HFFc6 (cell line): ENCODE measurements at places on chromosomes 3 and 15.

DNA sequence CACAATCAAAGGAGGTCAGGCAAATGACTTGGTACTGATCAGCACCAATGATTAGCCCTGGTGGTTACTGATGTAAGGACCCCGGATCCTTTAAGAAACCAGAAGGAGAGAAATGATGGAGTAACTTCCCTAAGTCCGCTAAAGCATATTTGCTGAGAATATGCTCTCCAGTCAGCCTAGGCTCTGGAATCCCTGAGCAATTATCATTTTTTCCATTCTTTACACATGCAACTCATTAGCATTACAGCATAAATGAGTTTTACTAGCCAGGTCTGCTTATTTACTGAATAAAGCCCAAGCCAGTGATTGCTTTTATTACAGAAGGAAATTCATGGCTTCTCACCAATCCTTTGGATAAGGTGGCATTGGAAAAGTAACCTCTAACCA, 139.2 kb upstream of the WNT5A start:
- no peak overlapping the region for H3K27ac ChIP-seq
- H3K4me1 ChIP-seq: peaks cover 42% of the 10 kb centered on the region
- H3K4me3 ChIP-seq: no peak overlapping the region
- no peaks in the 10 kb centered on the region for H3K36me3 ChIP-seq
- H3K27me3 ChIP-seq: no peaks in the 10 kb centered on the region; the same call in 1 of the 2 replicates

DNA sequence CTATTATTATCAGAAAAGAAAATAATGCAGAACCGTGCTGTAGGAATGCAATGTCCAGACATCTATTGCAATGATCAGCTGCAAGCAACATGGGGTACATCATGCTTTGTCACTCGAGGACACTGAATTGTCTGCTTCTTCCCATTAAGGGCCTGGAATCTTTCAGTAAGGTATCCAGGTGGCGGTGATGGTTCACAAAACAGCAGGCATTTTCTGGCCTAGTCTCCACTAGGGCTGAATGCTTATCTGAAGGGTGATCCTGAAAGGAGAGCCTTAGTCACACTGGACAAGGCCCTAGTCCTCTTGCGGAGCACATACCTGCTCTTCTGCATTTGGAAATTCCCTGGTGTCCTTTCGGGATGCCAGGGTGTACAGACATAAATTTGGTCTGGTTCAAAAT, 21.2 kb downstream of the ITPR1 start:
- H3K36me3 ChIP-seq: no peaks in the 10 kb centered on the region
- DNase-seq: no peak
- H3K4me3 ChIP-seq: no peak overlapping the region
- no peak overlapping the region for H3K27ac ChIP-seq
- H3K4me1 ChIP-seq: no peaks in the 10 kb centered on the region

DNA sequence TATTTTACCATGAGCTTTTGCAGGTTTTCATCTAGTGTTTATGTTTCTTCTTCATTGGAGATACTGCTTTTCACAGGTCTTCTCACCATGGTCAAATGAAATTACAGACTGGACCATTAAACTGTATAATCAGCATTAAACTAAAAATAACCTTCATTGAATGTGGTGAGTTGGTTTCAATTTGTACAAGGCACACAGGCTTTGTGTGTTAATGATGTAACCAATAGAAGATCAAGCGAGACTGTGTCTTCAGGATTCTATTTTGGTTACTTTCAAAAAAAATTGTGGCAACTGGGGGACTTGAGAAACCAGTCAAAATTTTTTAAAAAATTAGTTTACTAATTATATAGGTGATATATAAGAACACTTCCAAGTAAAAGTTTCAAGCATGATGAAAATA, 54.3 kb upstream of the GCSAM start:
- no peaks in the 10 kb centered on the region for H3K4me1 ChIP-seq
- DNase-seq: no peak
- H3K27ac ChIP-seq: no peak overlapping the region
- H3K4me3 ChIP-seq: no peak overlapping the region
- H3K36me3 ChIP-seq: peaks cover 6% of the 10 kb centered on the region; the same call in 1 of the 2 replicates

- H3K36me3 ChIP-seq: peaks cover 8% of the 10 kb centered on the region
- peak overlapping the region; percentile 27 for H3K4me3 ChIP-seq
- peaks cover 2% of the 10 kb centered on the region; the same call in 1 of the 2 replicates for H3K27me3 ChIP-seq
Observed at GRCh38 chr3:104316118-104316517, 1050.6 kb upstream of the ALCAM start.

DNA sequence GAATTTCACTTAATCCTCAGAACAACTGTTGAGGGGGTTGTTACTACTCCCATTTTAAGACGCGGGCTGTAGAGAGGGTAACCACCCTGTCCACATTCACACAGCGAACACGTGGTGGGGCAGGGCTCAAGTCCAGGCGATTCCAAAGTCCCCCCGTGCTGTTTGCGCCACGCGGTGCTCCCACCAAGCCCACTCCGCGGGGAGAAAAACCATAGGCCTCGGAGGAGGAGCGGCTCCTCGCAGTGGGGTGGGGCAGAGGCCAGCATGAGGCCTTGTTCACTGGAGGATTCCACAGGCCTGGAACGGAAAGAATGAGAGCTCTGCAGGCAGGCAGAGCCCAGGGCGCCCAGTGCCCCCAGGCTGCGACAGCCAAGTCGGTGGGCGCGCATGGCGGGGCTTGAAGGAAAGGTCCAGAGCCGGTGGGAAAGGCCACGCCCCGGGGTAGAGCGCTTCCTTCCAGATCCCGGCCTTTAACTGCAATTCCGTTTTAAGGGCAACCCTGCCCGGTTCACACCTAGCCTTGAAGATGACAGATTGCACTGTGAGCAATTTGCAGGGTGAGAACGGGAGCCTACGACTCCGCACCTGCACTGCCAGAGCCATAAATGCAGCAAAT, 161.8 kb upstream of the TBL1XR1 start:
- H3K4me3 ChIP-seq: peak overlapping the region; percentile 74; the same call in 1 of the 2 replicates
- peak overlapping the region; percentile 95 for H3K27ac ChIP-seq
- peaks cover 4% of the 10 kb centered on the region for H3K27me3 ChIP-seq
- peaks cover 47% of the 10 kb centered on the region for H3K4me1 ChIP-seq

GRCh38 chr15:72113347-72114031, 4.5 kb downstream of the MYO9A start:
- peak overlapping the region; percentile 38 for H3K27ac ChIP-seq
- no peak overlapping the region for H3K4me3 ChIP-seq
- no peaks in the 10 kb centered on the region; the same call in 1 of the 2 replicates for H3K36me3 ChIP-seq
- H3K4me1 ChIP-seq: peaks cover 52% of the 10 kb centered on the region
- no peak for DNase-seq

DNA sequence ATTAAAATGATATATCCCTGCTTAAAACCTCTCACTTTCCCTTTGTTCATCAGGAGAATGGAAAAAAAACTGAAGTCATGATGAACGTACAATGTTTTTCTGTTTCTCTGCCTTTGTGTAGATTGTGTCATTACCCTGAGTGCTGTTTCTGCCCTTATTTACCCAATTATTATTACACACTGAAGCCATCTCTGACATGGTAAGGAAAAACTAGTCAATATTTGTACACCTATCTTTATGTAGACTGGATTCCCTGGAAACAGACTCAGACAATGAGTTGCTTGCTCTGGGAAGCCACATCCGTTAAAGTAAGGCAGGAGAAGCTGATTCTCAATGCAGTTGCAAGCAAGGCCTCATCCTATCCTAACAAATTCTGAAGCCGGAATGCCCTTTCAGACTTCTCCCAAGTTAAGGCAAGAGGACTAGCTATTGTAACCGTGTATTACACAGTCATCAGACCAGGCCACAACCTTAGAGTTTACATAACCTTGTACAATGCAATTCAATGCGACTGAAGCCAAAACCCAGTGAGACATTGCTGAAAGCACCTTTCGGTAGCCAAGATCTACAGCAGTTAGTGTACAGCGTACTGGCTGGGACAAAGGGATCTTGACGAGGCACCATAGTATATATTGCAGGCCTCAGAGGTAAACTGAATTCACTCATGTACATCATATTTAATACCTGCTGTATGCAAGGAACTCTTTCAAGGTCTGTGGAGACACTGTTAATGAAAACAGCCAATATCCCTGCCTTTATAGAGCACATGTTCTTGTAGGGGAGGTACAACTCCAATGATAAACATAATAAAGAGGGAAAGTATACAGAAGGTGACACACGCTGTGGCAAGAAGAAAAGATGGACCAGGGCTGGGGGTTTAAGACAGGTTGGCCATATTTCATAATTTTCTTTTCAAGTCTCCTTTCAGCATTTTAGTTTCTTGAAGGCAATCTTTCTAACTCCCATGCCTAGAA, 1040.8 kb upstream of the SEMA6D start:
- no peaks in the 10 kb centered on the region for H3K36me3 ChIP-seq
- DNase-seq: no peak
- H3K27ac ChIP-seq: no peak overlapping the region
- no peaks in the 10 kb centered on the region for H3K4me1 ChIP-seq

DNA sequence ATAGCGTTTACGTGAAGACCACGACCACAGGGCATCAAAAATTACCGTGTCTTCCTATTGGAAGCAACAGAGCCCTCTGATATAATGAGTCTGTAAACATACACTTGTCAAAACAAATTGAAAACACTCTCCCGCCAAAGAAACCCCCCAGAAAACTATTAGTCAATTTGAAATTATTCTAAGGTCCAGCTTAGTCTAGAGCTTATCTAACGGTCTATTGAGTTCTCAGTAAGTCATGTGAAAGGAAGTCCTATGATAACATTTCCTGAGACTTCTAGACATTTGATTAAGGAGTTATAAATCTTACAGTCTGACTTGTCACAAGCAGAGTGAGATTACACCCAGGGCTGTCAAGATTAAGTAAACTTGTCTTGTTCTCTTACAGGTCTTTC, 356.3 kb downstream of the FOXP1 start:
- H3K36me3 ChIP-seq: 0 out of 2 replicates have a peak, but pooled peaks cover 10% of the 10 kb centered on the region
- H3K27ac ChIP-seq: no peak overlapping the region
- H3K4me1 ChIP-seq: peaks cover 23% of the 10 kb centered on the region
- H3K27me3 ChIP-seq: no peaks in the 10 kb centered on the region; the same call in 1 of the 2 replicates
- DNase-seq: no peak

DNA sequence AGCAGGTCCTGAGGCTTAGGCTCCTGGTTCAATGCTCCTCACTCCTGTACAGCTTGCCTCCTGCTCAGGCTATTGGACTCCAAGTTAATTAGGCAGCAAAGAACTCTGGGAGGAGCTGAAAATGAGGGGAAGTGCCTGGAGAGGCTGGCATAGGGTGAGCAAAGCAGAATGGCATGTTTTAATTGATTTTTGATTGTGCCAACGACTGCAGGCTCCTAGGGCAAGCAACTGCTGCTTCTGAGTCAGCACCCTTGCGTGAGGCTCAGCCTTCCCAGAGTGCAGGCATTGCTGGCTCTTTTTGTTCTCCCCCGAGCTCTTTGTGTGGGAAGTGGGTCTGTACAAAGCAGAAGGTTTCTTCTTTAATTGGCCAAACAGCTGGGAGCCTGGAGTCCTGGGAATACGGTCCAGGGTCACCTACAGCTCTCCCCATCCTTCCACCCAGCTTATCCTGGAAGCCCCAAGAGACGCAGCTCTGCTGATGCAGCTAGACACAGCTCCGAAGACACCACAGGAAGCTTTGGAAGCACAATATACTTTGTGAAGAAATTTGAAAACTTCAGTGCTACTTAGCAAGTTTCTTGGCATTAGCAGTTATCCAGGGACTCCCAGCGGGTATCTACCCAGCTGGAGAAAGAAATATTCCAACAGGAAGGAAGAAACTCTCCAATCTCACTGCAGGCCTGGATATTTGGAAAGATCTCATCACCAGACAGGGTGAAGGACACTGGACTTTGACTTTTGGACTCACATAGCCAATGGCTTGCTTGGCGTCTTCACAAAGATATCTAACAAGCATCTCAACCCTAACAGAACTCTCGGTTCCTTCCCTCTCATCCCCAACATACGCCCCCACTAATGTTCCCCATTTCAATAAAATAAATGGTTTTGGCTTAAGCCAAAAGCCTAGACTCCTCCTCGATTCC, 76.8 kb downstream of the BDH1 start:
- no peaks in the 10 kb centered on the region for H3K36me3 ChIP-seq
- peak overlapping the region; percentile 12 for H3K27ac ChIP-seq
- H3K4me3 ChIP-seq: peak overlapping the region; percentile 32
- peaks cover 4% of the 10 kb centered on the region; the same call in 1 of the 2 replicates for H3K27me3 ChIP-seq

- H3K4me1 ChIP-seq: no peaks in the 10 kb centered on the region
- H3K27me3 ChIP-seq: peaks cover 2% of the 10 kb centered on the region; the same call in 1 of the 2 replicates
- H3K36me3 ChIP-seq: no peaks in the 10 kb centered on the region
- H3K27ac ChIP-seq: no peak overlapping the region
Observed at GRCh38 chr3:22969276-22969675, 233.9 kb upstream of the UBE2E2 start.

GRCh38 chr3:187770224-187770623, 25.0 kb upstream of the BCL6 start:
- no peaks in the 10 kb centered on the region; the same call in 1 of the 2 replicates for H3K36me3 ChIP-seq
- peaks cover 32% of the 10 kb centered on the region for H3K4me1 ChIP-seq
- no peaks in the 10 kb centered on the region for H3K27me3 ChIP-seq
- H3K27ac ChIP-seq: no peak overlapping the region
- DNase-seq: no peak

- H3K27ac ChIP-seq: no peak overlapping the region
- H3K27me3 ChIP-seq: no peaks in the 10 kb centered on the region
- DNase-seq: peak; percentile 19
- H3K4me3 ChIP-seq: no peak overlapping the region
- H3K36me3 ChIP-seq: peaks cover under 1% of the 10 kb centered on the region; the same call in 1 of the 2 replicates
Observed at GRCh38 chr3:136584728-136585127, 167.4 kb downstream of the STAG1 start.

- 0 out of 2 replicates have a peak overlapping the region, but pooled peaks have one; percentile 1 for H3K4me3 ChIP-seq
- H3K36me3 ChIP-seq: peaks cover 5% of the 10 kb centered on the region; the same call in 1 of the 2 replicates
- H3K27ac ChIP-seq: peak overlapping the region; percentile 19
- peaks cover 35% of the 10 kb centered on the region for H3K4me1 ChIP-seq
- peak; percentile 8 for DNase-seq
Observed at GRCh38 chr15:58724466-58724865, 25.0 kb downstream of the ADAM10 start.

DNA sequence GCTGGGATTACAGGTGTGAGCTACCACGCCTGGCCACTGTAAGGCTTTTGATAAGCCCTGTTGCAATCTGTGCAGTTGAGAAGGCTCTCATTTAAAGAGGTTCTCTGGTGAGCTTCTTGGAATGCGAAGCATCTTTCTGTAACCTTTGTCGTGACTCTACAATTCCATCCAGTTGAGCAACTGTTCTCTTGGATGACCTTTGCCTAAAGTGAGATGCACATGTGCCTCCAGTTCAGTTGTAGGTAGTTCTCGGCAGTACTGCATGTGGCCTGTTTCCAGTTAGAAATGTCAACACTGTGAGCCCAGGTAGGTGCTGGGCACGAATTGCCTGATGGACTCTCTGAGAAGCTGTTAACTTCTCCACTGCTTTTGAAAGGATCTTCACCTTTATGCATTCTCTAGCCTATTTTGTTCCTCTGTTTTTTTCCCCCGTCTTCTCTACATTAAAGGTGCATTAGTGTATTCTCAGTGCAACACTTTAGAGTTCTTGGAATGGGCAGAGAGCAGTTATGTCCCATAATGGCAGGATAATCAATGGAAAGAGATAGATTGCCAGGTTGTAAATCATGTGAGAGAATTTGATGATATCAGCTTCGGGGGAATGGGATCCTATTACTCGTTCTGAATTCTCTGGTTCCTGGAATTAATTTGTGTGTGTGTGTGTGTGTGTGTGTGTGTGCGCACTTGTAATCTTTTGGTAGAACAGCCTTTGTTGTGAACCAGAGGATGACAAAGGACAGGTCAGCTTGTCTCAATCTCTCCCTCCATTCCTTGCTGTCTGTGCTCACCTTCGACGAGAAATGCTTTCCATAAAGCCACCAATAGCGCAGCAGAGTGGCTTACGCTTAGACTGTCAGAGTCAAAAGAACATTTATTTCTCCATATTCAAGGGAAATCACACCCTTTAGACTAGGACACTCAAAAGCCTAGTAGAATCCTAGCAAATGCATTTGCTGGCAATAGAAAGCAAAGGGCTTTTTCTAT, 51.1 kb downstream of the PTPRG start:
- peaks cover 37% of the 10 kb centered on the region for H3K4me1 ChIP-seq
- peaks cover 17% of the 10 kb centered on the region for H3K36me3 ChIP-seq
- H3K27me3 ChIP-seq: peaks cover 2% of the 10 kb centered on the region; the same call in 1 of the 2 replicates
- peak overlapping the region; percentile 43; the same call in 1 of the 2 replicates for H3K4me3 ChIP-seq
- no peak overlapping the region for H3K27ac ChIP-seq
